Activated CD4-positive, alpha-beta memory T cell treated with anti-CD3 and anti-CD28 coated beads, Interleukin-2, amount 10 ng/mL, durations not matched to agents 7 days and 5 days (primary cell): ENCODE measurements at places on chromosomes 6 and 20. TPM values are rescaled to one million over a fixed set of nuclear protein-coding genes. Genes with fewer than 3 reads are reported as not detected.
A peak's percentile ranks its signal among the peaks of the same experiment; 100 is the strongest.

DNA sequence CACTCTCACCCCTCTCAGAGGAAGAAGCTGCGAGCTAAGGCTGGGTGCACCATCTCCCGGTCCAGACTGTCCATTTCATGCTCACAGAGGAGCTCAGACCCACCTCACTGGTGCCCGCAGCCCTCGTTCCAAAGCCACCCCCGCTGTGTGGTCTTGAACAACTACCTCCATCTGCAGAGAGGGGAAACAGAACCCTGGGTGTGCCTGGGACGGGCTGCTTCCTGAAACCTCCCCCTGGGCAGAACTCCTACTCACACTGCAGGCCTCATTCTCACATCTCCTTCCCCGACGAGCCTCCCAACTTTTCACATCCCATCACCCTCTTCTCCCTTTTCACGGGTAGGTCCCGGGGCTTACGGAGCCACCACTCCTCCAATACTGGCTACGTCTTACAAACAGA is 18.1 kb downstream of the PMEPA1 start:
- no peak for DNase-seq

DNA sequence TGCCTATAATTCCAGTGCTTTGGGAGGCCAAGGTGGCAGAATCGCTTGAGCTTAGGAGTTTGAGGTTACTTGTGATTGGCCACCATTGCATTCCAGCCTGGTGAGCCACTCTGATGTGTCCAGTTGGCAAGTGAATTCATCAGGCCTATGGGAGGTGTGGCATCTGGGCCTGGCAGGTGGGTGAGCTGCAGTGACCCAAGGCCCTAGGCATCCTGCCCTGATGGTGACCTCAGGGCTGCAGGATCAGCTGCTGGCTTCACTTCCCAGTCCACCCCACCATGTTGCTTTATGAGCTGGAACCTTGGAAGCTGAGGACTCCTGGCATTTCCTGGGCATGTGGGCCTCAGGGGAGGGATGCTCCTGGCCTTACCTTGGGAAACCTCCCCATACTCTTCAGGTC is 20.5 kb downstream of the RSPH9 start:
- no peak for DNase-seq

GRCh38 chr6:131831392-131831791 is 23.6 kb downstream of the ENPP1 start:
- no peak for DNase-seq

DNA sequence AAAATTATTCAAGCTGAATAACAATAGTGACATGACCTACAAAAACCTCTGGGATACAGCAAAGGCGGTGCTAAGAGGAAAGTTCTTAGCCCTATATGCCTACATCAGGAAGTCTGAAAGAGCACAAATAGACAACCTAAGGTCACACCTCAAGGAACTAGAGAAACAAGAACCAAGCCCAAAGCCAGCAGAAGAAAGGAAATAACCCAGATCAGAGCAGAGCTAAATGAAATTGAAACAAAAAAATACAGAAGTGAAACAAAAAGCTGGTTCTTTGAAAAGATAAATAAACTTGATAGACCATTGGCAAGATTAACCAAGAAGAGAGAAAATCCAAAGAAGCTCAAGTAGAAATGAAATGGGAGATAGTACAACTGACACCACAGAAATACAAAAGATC is 47.6 kb upstream of the NOTCH4 start:
- DNase-seq = no peak

- no peak for DNase-seq
Measured at GRCh38 chr6:134168590-134169208, 116.3 kb upstream of the SLC2A12 start.

The TFAP2B gene
- not detected for total RNA-seq

DNA sequence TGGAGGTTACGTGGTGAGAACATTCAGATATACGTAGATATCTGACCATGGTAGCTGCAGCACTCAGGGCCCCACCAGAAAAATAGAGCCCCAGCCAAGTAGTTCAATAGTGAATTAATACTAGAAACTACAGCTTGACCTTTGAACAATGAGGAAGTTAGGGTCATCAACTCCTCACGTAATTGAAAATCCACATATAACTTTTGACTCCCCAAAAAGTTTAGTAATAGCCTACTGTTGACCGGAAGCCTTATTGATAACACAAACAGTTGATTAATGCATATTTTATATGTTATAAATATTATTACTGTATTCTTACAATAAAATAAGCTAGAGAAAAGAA is 117.9 kb downstream of the SNX5 start:
- no peak for DNase-seq

DNA sequence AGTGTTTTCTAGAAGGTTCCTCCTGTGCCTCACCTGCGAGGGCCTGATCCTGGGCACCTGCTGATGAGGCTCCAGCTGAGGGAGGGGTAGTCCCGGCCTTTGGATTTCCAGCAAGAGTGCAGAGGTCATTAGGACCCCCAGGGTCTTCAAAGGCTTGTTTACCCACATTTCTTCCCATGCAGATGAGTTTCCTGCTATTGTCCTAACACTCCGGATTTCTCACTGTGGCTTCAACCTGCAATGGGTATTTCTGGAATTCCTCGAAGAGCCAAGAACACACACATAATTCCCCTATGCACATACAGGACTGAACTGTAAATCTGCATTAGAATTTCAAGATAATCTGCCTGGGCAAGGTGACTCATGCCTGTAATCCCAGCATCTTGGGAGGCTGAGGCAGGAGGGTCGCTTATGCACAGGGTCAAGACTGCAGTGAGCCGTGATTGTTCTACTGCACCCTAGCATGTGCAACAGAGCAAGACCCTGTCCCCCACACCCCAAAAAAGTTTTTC is 53.9 kb downstream of the ADNP start:
- no peak for DNase-seq

- DNase-seq = peak; percentile 44
Measured at GRCh38 chr20:33914919-33915318, 78.8 kb upstream of the RALY start.

DNA sequence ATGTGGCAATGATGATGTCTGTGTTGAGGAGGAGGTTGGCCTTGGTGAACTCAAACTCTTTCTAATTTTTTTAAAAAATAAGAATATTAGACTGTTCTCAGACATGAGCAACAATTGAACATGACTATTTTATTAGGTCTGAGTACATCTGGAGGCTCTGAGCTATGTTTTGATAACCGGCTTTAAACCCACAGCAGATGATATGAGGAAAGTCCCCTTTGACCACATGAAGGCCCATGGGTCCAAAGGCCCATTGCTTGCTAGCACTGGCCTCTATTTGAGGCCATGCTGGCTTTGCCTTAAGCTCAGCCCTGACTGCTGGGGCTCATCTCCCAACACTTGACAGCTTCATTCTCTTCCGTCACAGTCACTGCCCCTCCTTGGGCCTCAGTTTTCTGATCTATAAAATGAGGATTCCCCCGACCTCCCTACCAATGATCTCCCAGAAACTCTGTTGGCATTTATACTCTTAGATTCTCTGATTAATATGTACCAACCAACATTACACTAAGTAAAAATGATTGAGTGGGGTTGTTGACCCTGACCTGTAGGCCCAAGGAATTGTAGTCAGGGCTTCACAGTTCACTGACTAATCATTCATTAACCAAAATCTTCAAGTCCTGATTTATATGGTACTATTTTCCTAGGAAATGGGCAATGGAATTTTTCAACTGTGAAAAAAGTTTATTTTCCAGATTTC is 23.9 kb upstream of the TINAG start:
- no peak for DNase-seq

DNA sequence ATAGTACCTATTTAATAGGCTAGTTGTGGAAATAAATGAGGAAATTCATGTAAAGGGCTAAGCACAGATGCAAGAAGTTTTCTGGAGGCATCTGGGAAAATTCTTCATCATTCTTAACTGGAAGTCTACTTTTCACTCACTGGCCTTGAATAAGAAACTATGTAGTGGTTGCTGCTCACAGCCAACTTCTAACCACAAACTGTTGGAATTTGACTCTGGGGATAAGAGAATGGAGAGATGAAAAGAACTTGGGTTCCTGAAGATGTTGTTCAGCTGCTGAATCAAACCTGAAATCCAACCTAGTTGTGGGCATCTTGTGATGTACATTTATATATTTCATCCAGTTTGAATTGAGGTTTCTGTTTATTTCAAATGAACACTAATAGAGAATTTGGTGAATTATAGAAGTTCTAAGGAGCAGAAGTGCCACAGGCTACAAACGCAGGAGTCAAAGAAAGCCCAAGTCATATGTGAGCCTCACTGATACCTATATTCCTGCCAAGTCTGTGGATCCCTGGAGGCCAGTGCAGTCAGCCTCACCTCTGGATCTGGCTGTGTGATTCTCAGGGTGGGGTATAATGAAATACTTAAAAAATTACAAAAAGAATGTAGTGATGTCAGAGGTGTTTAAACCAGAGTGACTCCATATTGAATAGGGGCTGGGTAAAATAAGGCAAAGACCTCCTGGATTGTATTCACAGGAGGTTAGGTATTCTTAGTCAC is 18.7 kb upstream of the MEI4 start:
- no peak for DNase-seq

The ANKEF1 gene
- total RNA-seq = 5.5 TPM
